Activated CD4-positive, alpha-beta T cell treated with anti-CD3 and anti-CD28 coated beads for 1 hour (primary cell): ENCODE measurements at places on chromosomes 3 and 15.

DNA sequence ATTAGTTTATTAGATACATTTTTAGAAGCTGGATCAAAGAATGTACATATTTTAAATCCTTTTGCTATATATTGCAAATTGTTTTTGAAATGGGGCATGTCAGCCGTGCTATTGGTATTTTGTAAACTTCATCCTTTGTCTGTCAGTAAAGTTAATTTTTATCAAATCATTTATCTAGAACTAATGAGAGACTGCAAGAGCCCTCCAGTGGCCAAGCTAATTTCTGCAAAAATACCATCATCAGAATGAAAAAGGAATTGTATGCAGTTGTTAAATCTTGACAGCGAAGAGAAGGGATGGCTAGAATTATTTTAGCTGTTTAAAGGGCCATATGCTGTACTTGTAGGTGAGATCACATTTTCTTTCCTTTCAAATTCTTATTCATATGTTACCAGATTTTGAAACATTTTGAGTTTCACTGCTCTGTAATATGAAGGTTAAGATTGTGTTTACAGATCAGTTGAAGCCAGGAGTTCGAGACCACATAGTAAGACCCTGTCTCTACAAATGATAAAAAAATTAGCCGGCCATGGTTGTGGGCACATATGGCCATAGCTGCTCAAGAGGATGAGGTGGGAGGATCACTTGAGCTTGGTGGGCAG is 8.1 kb upstream of the CLDN11 start:
- no peak for DNase-seq

- DNase-seq: no peak
These were observed 404.9 kb upstream of the ALCAM start for GRCh38 chr3:104961851-104962250.

DNA sequence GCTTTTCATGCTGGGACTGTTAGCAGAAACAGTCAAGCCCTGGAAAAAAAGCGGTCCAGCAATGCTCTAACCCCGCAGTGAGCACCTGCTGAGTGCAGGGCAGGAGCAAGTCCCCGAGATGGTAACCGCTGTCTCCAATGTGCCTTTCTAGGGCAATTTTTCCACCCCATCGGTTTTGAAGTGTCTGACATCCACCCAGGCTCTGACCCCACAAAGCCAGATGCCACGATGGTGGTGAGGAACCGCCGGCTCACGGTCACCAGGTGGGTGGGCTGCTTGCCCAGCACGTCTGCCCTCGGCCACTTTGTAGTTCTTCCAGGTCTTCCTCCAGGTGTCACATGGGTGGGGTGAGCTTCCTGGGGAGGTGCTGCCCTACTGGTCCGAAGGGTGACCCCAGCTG is 3.2 kb upstream of the ITIH3 start:
- DNase-seq: no peak

- DNase-seq: no peak
These were observed 135.1 kb downstream of the ATP10A start for GRCh38 chr15:25727867-25728600.

GRCh38 chr3:131072099-131072559 is 45.5 kb downstream of the NEK11 start:
- no peak for DNase-seq

DNA sequence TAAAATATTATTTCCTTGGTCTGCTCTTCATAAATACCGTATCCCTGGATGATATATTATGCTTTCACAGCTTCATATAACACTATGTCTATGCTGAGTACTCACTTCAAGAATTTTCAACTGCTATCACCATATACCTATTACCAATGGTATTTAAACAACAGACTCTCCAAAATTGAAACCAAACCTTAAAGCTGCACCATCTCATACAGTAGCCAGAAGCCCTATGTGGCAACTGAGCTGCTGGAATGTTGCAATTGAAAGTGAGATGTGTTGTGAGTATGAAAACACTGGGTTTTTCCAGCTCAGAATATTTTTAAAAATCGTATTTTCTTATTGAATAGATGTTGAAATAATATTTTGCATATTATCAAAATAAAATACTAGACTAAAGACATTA is 130.1 kb upstream of the GOLGA6L6 start:
- DNase-seq: no peak

DNA sequence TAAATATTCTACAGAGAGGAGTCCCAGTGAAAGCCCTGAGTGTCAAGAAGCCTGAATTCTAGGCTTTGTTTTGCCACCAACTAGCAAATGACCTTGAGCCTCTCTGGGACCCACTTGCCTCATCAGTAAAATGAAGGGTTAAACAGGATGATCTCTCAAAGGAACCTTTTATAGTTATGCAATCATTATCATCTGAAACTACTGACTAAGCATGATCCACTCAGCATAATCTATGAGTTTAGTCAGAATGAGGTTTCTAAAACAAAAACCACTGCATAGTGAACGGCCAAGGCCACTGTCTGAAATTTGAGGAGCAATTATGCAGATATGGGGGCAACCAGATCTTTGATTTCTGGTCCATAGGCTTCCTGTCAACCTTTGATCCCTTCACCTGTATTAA is 319.0 kb downstream of the MECOM start:
- no peak for DNase-seq

- DNase-seq: no peak
These were observed 106.7 kb upstream of the CADPS start for GRCh38 chr3:62981962-62982361.

GRCh38 chr3:139319428-139320402 is 24.1 kb upstream of the MRPS22 start:
- DNase-seq: no peak

GRCh38 chr3:46925585-46925934 is 48.0 kb downstream of the PTH1R start:
- DNase-seq: no peak

DNA sequence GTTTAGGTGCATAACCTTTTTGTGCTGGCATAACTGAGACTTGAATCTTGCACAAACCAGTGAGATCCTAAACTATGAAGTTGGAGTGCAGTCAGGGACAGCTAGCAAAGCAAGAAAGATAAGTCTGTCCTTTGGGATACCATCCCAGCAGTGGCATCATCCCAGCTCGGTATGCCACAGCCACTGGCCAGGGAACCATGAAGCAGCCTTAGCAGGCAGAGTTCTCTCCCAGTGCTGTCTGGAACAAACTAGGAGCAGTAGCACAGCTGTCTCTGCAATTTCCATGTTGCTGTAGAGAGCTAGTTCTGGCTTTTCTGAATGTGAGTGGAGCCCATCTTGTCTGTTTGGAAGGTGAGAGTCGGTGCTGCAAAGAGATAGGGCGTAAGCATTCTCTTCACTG is 130.3 kb downstream of the DTWD1 start:
- DNase-seq: no peak

DNA sequence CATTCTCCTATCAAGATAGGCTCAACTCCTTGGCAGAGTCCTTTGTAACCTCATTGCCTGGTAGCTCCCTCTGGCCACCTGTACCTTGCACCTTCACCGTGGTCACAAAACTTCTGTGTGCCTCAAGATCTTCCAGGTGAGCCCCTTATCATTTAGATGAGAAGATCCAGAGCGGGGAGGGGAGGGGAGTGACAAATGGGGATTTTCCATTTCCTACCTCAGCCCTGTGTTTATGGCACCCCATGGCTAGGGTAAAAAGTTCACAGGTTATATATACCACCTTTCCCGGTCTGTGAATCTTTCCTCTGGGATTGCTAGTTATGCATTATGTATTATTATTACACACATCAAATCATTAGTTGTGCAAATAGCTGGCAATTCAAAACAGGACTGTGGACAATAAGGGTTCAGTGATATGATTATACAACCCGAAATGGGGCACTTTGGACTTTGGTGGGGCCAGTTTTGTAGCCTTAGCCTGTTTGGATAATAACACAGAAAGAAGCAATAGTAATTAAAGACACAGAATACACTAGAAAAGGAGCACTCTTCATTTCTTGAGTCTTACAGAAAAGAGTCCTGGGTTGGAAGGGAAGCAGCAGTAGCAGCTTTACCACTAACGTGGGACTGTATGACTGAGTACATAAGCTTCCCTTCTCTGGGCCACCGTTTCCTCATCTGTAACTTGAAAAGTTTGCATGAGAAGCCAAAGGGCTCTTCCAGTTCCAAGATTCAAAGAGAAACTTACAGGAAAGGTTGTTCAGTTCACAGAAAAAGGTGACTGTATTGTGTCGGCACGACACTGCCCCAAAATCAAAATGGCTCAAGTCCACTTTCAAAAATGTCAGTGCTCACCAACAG is 7.1 kb downstream of the TLE3 start:
- DNase-seq: no peak
